ENCODE measurements at places on chromosomes 1 and 21.

GRCh38 chr1:232600424-232601258, 29.3 kb downstream of the SIPA1L2 start:
- no peak for DNase-seq

- no peak for DNase-seq
Measured at GRCh38 chr1:50271337-50271736, 151.9 kb downstream of the DMRTA2 start.

GRCh38 chr1:23615423-23615822, 56.1 kb upstream of the ID3 start:
- no peak for DNase-seq

DNA sequence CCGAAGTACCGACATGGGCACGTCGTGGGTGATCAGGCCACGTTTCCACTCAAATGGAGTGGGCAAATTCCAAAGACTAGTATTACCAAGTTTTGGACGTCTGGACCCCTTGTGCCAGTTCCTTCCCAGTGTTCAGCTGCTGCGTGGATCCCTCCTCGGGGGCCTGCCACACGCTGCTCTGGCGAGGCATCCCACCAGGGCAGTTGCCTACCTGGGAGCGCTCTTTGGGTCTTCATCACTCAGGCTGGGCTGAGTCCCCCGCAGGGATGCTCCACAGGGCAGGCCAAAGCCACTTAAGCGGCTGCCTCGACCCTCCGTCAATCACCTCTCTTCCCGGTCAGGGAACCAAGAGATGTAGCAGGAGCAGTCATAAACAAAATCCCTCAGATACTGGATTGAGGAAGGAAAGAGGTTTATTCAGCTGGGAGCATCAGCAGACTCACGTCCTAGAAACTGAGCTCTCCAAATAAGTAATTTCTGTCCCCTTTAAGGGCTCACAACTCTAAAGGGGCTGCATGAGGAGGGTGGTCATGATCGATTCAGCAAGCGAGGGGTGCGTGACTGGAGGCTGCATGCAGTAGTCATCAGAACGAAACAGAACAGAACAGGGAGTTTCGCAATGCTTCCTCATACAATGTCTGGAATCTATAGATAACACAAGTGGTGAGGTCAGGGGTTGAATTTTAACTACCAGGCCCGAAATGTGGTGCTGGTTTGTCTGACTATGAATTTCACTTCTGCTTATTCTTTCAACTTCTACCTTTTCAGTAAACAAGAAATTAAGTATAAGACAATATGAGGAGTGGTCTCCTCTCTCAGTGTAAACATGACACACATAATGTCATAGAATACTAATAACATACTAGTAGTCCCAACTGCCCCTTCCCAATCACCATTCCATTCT, 998.6 kb upstream of the NCAM2 start:
- no peak for DNase-seq

- no peak for DNase-seq
Measured at GRCh38 chr1:38579056-38579455, 280.5 kb downstream of the RRAGC start.
